NCI-H187 treated with DMSO at 0.1 percent for 48 hours (cell line): ENCODE measurements at places on chromosomes 13 and 19.

GRCh38 chr13:66586489-66586888 lies 643.6 kb downstream of the PCDH9 start:
- no peak for DNase-seq

DNA sequence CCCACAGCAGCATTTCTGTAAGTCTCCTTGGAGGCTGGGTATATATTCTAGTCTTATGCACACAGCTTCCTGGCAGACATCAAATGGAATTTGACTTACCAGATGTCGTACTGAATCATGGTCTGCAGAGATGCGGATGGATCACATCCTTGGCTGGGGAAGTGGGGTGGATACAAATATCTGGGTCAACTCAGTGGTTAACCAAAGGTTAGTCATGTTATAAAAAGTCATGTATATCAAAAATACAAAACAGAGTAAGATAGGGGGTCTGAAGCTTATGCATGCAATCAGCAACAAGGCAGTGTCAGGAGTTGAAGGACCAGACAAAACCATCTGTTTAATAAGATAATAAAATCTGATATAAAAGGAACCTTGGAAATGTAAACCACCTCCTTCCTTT lies 61.9 kb downstream of the WASF3 start:
- no peak for DNase-seq

DNA sequence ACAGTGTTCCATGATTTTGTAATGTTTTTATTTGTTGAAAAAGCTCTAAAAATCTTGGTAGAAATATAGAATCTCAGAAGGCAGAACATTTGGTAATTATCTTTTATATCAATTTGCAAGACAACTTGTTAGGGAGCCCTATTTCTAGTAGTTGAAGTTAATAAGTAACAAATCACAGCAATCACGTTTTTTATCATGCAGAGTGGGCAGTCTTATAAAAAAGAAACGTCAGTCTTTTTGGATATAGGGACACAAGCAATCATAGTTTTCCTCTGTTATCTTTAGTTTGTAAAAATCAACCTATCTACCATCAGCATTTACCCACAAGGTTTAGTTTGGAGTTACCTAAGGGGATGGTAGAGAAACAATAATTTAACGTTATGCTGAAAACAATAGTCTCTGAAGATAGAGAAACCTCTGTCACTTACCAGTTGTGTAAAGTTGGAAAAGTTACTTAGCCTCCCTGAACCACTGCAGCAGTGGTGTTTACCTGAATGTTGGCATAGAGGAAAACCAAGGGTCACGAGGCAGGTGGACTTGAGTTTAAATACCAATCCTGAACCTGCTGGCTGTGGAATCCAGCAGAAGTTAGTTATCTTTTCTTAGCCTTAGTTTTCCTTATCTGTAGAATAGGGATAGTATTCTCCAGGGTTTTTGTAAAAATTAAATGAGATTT lies 192.8 kb downstream of the GGACT start:
- no peak for DNase-seq

DNA sequence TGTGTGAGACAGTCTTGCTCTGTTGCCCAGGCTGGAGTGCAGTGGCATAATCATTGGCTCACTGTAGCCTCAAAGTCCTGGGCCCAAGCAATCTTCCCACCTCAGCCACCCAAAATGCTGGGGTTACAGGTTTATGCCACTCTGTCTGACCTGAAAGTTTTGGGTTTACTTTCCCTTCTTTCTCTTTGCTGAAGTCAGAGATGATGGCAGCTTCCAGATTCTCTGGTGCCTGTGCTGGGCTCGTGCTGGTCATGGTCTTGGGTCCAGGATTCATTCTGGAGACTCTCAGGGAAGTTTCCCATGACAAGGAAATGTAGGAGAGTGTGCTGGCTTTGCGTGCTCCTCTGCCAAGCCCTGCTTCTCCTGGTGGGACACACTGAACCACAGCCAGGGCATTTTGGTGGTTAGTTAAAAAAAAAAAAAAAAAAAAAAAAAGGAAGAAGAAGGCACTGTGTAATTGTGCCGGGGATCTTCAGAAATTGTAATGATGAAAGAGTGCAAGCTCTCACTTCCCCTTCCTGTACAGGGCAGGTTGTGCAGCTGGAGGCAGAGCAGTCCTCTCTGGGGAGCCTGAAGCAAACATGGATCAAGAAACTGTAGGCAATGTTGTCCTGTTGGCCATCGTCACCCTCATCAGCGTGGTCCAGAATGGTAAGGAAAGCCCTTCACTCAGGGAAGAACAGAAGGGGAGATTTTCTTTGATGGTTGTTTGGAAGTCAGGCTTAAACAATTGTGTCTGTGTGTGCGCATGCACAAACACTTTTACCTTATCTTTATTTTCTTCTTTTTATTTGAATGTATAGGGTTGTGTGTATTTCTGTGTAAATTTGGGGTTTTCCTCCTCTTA lies at the start of gene ALOX5AP:
Gene ALOX5AP, plus strand, starts transcription at position 519 of the 847 bp plus-strand sequence. Its CDS starts 63 bp downstream, at position 582.
- DNase-seq, result no peak

- DNase-seq, result no peak
These were observed 7.4 kb upstream of the ZSCAN5A start for GRCh38 chr19:56321989-56322440.

- no peak for DNase-seq
These were observed 11.0 kb downstream of the ZNF14 start for GRCh38 chr19:19721896-19722295.
